ENCODE measurements at places on chromosomes 5 and 9.

GRCh38 chr9:32387256-32387655 is 2.8 kb downstream of the ACO1 start:
- no peak for DNase-seq

DNA sequence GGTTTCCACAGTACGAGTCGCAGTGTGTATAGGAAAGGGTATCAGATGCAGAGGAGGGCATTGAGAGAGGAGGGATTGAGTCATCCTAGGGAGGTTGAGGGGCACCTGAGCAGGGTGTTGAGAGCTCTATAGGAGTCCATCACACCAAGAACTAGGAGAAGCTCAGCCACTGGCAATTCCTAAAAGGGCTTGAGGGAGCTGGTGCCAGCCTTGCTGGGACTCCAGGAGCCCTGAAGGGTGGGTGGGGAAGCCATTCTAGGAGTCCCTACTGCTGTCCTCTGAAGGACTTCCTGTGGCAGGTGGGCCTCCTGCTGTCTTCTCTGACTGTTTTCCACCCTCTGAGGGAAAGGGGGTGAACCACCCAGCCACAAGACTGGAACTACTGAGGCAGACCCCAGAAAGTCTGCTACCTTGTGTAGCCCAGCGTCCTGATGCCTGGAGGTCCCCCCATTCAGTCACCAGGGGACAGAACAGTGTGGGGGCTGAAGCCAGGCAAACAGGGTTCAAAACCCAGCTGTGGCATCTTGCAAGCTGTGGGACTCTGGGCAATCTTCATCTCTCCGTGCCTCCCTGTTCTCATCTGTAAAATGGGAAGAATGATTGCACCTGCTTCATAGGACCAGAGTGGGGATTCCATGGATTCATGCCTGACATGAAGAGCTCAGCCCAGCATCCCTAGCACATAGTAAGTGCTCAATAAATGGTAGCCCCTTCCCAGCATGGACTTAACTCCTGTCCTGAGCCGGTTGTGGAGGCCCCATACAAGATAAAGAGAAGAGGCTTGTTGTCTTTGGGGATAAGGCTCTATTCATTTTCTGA is 149.5 kb downstream of the C9orf50 start:
- DNase-seq: no peak

DNA sequence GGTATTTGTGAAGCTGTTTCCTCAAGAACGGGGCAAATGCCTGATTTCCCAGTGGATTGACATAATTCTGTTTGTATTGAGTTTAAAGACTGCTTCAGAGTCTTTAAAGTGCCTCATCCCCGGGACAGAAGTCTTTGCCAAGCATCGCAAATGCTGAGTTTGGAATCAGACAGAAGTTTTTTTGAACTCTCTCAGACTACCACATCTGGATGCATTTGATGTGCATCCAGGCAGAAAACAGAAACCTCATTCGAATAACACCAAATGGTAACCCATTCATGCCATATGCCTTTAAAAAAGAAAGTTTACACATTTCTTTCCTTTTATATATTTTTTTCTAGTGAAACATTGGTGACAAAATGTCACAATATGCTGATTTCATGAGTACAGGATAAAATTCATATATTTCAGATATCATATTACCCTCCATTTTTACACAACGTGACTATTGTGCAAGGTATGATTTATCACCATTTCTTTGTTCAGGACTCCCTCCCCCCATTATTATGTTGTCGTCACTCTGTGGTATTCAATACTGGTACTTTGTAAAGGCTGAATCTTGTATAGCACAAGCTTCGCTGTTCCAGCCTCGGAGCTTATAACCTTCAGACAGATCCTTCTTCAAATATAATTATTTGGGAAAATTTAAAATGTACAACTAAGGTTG is 91.1 kb downstream of the ZNF608 start:
- DNase-seq: no peak

GRCh38 chr9:73056245-73056644 is 95.4 kb upstream of the ANXA1 start:
- DNase-seq: no peak

- DNase-seq: no peak
These were observed 58.9 kb downstream of the PLPPR1 start for GRCh38 chr9:101087426-101087825.

- no peak for DNase-seq
These were observed 16.4 kb downstream of the GNAQ start for GRCh38 chr9:78015241-78015640.

DNA sequence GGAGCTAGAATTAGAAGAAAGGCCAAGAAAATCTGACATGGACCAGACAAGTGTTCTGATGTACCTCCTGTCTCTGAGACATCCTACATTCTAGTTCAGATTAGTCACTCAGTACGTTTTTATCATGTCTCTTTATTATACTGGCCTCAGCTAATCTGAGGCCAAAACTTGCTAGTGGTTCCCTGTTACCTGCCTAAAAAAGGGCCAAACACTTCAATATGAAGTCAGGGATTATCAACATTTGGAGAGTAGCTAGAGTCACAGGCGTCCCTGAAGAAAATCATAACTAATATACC is 587.4 kb downstream of the PRELID2 start:
- DNase-seq: no peak

GRCh38 chr5:108141676-108142075 is 240.2 kb downstream of the FBXL17 start:
- DNase-seq: no peak

- DNase-seq: no peak
These were observed 72.3 kb downstream of the KCNT1 start for GRCh38 chr9:135774239-135774747.

DNA sequence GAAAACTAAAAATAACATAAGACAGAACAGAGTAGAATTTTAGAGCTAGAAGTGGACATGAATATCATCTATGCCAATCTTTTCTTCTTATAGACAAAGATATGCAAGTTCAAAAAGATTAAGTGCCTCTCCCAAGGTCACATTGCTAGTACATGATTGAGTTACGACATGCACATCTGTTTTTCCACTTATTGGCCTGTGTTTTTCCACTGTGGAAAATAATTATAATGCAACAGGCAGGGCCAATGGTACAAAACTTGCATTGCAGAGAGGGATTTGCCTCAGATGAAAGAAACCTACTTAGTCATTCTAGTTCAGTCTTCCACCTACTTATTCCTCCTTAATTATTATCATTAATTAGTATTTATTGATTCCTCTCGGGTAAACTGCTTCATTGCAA is 407.8 kb upstream of the SGCD start:
- DNase-seq: no peak

DNA sequence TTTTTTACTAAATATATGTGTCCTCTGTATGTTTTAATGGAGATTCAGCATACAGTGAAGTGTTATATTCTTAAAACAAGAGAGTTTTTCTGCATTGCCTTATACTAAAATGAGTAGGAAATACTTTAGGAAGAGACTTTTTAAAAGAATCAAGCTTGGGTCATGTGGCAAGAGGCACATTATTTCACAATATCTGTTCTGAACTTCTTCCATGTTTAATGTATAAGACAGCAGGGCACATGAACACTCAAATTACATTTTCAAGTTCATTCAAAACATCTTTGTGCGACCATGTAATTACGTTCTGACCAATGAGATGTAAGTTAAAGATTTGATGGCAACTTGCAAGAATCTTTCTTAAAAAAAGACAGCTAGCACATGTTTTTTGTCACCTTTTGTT is 1055.9 kb downstream of the NR2F1-AS1 start:
- DNase-seq: no peak

DNA sequence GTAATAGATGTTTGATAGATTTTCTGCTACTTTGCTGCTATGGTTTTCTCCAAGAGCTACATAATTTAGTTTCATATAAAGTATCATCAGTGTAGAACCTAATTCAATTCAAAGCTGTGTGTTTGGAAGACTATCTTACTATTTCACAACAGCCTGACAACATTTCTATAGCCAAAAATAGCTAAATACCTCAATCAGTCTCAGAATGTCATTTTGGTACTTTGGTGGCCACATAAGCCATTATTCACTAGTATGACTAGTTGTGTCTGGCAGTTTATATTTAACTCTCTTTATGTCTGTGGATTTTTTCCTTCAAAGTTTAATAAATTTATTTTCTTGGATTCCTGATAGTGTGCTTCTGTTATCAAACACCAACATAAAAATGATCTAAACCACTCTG is 35.1 kb upstream of the CCDC152 start:
- no peak for DNase-seq

DNA sequence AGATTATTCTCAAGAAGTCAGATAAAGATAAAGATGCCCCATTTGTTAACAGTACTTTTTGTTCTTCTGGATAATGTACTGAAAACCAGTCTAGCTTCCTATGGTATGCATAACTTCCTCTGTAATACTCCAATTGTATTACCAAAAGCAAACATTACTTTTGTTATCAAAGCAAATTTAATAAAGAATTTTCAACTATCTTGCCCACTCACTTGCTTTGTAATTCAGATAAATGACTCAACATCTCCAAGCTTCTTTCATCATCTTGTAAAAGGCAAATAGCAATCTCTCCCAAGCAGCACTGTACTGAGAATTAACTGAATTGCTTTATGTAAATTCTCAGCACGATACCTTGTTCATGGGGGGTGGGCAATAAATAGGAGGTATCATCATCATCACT is 98.3 kb downstream of the NFIB start:
- DNase-seq: no peak

DNA sequence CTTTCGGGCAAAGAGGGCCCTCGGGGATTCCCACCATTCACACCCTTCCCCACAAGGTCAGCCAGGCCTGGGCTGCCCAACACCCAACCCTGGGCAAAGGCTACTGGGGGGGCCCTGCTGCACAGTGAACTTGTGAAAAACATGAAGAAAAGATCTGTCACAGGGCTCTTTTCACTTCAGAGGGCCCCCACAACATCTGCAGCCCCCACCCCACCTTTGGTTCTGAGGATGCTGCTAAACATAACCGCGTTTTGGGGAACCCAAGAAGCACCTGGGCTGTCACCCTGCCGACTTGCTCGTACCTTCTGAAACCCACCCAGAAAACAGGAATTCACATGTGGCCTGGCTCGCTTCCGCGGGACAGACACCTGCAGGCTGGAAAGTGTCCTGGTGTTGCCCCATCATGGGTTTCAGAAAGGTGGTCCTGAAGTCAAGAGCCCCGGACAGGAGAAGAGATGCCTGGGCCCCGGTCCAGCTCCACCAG is 29.3 kb downstream of the B4GALT1 start:
- DNase-seq: no peak

DNA sequence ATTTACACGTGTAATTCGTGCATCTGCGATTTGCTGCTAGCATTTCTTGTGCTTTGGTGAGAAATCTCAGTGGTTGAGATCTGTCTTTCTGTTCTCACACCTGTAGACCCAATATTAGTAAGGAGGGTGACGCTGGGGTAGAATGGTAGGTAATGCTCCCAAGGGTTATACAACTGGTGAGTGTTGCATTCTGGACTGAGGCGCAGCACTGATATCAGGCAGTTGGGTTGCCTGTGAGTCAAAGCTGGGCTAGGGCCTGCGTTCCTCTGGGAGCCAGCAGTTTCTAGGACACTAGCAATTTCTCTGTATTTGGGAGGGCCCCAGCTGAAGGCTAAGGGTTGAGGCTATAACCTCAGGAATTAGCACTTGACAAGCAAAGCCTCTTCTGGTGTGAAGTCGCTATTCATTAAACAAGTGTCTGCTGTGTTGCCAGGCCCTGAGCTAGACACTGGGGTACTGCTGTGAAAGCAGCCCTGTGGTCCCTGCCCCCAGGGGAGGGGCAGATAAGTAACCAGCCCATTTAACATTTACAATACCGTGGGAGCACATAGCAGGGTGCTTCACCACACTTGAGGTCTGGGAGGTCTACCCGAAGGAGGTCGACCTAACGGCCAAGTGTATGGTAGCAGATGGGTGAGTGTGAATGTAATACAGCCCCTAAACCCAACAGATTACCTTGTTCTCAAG is 28.7 kb downstream of the LARP1 start:
- no peak for DNase-seq

GRCh38 chr9:118529210-118529609 is 825.0 kb downstream of the TLR4 start:
- no peak for DNase-seq

DNA sequence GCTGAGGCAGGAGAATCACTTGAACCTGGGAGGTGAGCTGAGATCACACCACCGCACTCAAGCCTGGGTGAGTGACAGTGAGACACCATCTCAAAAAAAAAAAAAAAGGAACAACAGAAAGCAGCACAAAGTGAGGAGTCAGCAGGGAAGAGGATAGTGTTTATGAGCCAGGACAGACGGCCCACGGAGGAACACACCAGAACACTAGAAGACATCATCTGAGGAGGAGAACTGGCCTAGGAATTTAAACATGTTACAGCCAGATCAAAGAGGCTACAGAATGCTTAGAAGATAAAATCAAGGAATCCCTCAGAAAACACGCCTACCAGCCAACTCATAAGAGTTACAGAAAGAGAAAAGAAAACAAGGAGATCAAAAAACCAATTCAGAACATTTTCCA is 12.2 kb downstream of the UBAC1 start:
- DNase-seq: no peak

GRCh38 chr9:88995627-88996026 is 4.4 kb downstream of the S1PR3 start:
- no peak for DNase-seq

GRCh38 chr9:95820074-95820473 is 55.4 kb upstream of the ERCC6L2 start:
- no peak for DNase-seq

DNA sequence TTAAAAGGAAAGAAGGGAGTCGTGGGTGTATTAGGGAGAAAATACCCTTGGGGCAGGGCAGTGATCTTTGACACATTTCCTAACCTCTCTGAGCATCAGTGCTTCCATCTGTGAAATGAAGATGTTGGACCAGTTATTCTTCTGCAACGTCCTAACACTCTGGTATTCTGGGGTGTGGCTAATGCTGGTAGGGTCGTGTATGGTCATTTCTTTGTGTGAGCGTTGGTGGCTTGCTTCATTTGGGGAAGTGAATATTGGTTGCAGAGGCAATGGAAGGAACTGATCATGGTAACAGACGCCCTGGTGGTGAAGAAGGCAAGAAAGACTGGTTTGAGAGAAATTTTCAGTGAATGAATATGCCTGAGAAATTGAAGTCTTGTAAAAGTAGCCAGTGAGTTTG is 67.9 kb upstream of the TTC23L start:
- DNase-seq: no peak

- DNase-seq: no peak
These were observed 6.5 kb downstream of the ZNF462 start for GRCh38 chr9:106869458-106869857.

All from T-helper 22 cell (primary cell).